ENCODE measurements at places on chromosomes 5 and 9. TPM values are rescaled to one million over a fixed set of nuclear protein-coding genes. Genes with fewer than 3 reads are reported as not detected.

- no peak for DNase-seq
These were observed 321.9 kb upstream of the ACTBL2 start for GRCh38 chr5:57804505-57804904.

DNA sequence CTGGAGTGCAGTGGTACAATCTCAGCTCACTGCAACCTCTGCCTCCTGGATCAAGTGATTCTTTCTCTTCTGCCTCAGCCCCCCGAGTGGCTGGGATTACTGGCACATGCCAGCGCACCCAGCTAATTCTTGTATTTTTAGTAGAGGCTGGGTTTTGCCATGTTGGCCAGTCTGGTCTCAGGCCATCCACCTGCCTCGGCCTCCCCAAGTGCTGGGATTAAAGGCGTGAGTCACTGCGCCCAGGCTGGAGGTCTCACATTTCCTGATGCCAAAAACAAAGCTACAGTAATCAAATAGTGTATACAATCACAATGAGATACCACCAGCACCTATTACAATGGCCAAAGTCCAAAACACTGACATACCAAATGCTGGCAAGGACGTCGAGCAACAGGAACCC lies 51.1 kb downstream of the TTLL11 start:
- DNase-seq, result no peak

DNA sequence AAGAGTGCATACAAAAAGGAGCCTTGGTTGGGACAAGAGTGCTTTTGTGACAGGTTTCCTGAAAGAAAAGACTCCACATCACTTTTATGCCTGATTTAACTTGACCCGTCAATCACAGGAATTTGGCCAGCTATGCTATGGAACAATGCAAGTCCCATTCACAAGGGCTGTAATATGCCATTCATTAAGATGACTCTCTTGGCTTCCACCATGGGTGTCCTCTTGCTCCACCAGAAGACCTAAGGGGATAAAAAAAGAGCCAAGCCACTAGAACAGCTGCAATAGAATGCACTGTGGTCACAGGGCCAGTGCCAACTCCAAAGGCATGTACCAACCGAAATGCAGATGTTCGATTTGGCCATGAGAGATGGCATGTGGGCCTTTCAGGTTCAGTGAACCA lies 480.1 kb upstream of the MPDZ start:
- no peak for DNase-seq

DNA sequence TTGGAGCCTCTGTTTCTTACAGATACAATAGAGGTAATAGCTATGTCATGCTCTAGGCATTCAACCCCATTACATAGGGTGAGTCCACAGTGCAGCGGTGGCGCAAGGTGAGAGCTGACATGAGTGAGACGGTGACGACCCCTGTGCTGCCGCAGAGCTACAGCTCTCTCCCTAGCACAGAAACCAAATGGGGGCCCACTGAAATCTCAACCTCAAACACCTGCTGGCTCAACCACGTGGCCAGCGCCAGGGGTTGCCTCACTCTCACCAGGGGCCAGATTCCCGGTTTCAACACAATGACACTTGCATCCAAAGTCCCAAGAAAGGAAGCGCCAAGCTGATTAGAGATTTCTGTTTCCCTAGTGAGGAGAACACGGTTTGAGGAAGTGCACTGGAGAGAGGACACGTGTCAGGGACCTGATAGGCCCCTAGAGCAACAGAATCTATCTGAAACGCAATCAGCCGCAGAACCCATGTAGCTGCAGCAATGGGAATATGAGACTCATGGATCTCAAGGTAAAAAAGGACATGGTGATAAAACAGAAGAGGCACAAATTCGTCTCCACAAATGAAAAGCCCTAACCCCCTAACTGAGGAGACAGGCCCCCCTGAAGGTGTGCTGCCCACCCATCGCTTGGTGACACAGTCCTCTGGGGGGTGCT lies 114.3 kb downstream of the CRB2 start:
- no peak for DNase-seq

DNA sequence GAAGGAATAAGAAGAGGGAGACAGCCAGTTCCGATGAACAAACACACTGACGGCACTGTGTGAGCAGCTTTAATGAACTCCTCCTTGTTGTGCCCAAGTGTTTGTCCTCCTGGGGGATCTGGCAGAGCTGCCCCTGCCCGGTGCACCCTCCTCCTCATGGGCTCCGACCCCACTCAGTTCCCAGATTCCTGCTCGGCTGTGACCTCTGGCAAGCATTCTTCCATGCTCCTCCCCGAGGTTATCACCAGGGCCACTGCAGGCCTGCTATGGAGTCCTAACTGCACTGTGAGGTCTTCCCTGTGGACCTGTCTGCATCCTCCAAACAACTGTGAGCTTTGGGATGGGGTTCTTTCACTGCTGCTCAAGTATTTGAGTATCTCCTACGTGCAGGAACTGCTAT lies 142.2 kb downstream of the DCP2 start:
- no peak for DNase-seq

- no peak for DNase-seq
These were observed 73.7 kb downstream of the VPS13A start for GRCh38 chr9:77251050-77251449.

DNA sequence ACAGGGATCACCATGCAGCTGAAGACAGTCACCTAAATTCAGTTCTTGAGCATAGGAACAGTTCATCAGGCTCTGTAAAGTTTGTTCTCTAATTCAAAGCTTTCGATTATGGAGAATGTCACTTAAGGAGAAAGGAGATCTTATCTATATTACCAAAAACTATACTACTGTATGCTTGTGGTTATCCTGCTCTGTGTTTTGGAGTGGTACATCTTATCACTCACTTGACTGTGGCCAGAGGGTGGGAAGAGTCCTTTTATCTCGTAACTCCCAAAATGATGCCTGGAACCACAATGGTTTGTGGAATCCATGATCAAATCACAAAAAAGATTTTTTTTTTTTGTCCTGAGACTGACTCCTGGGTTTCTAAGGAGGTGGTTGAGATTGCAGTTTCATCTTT lies 230.7 kb downstream of the COMMD10 start:
- DNase-seq, result no peak

DNA sequence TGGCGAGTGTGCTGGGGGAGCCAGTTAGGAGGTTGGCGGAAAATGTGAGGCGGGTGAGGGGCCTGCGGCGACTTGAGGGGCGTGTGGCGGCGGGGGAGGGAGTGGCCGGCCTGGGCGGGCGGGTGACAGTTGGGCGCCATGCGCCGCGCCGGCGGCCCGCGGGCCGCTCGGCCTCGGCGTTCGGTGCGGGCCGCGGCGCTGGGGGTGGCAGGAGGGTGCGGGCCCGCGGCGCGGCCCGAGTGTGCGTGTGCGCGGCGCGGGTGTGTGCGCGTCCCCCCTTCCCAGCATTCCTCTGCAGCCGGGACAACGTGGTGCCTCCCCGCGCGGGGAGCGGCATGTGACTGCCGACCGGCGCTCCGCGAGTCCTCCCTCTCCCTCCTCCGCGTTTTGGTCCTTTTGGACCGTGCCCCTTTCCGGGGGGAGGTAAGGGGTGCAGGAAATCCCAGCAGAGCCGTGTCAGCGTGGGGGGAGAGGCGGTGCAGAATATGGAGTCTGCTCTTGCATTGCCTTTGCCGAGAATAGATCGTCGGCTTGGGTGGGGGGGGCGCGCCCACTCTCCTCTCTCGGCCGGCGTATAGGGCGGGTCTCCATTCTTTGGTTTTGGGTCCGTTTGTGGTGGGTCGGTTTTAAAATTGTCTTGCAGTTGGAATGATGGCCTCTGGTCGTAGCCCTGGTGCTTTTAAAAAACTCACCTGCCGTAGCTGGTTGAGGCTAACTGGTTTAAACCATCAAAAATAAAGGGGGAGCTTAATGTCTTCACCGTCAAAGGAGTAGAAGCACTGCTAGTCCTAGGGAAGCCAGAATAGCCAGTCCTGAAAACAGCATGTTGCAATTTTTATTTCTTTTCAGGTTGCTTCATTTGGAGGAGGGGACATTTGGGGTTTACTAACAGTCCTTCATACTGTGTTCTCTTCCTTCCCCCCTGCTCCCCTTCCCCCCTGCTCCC lies 2.0 kb downstream of the LARP1 start:
- no peak for DNase-seq

- DNase-seq, result no peak
These were observed 162.3 kb upstream of the PPP2R2B start for GRCh38 chr5:147040856-147041255.

DNA sequence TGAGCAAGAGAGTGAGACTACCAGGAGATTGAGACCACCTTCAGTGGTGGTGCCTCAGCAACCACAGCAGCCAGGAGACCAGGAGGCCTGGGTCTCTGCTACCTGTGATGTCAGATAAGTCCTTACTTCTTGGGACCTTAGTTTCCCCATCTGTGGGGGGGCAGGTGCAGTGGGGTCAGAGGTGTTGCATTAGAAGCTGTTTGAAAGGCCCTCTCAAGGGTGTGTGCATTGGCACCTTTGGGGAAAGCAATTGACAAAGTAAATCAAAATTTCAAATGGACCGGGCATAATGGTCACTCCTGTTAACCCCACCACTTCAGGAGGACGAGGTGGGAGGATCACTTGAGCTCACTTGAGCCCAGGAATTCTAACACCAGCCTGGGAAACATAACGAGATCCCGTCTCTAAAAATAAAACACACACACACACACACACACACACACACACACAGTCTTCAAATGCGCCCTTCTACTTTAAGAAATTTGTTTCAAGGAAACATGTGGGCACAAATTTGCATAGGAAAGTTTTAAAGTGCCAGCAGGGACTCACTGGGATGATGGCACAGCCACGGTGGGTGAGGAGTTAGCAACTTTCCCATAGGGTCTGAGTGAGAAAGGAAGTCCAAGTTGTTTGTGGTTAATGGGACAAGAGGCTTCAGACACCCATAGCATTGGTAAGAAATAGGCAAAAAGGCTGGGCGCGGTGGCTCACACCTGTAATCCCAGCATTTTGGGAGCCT lies 1.3 kb upstream of the AK1 start:
- DNase-seq, result no peak

DNA sequence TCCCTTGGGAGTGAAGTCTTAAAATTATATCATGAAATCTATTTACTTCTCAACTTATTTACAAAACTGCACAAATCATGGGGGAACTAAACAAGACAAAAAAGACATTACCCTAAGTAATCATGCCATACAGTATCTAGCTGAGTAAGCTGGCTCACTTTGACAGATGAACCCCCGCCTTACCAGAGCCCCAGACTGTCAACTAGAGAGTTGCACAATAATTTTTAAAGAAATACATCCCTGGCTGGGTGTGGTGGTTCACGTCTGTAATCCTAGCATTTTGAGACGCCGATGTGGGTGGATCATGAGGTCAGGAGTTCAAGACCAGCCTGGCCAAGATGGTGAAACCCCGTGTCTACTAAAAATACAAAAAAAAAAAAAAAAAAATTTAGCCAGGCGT lies 62.3 kb downstream of the LPAR1 start:
- DNase-seq, result no peak

- no peak for DNase-seq
These were observed 90.6 kb downstream of the PTCD2 start for GRCh38 chr5:72410688-72411295.

- DNase-seq, result no peak
These were observed 38.7 kb downstream of the AGXT2 start for GRCh38 chr5:35009019-35009418.

DNA sequence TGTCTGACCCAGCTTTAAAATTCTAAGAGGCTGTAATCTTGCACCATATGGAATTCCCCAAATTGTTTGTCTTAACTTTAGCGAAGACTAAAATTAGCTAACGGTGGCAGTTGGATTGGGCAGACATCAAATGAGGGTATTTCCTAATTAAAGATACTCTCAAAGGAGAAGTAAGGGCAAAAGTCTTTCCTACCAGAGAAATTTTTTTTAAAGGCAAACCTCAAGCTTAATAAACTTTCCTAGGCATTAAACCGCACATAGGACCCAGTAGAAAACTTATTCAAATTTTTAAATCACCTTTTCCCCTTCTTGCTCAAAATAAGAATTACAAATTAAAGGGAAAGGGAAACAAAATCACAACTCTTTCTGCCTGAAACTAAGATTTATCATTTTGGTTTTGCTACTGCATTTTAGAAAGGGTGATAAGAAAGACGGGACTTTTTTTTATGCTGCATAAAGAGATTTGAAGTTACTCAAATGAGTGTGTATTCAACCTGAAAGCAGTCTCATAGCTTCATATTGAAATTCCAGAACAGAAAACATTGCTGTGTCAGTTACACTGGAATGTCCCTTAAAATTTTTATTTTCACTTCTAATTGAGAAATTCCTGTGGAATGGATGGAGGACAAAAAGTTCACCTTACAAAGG lies 189.1 kb upstream of the PTGER4 start:
- DNase-seq, result no peak

DNA sequence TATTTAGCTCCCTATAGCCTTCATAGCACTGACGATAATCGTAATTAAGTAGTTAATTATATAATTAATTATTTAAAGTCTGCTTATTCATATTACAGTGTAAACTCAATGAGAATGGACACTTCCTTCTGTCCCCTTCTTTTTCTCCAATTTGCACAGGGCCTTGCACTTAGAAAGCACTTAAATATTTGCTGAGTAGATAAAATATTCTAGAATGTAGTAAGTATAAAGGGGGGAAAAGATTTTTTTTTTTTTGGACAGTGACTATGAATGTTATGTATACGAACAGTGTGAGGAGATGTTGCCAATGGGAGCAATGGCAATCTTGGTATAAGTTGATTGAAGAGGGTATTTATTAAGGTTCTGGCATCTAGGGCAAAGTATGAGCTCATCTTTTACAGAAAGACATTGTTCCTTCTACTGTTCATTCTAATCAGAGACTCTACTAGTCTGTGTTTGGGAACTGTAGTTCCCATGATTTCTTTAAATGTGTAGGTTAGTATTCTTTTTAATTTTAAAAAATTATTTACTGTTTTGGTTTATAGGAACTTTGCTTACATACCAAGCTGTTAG lies 49.4 kb downstream of the YTHDC2 start:
- DNase-seq, result no peak

- DNase-seq, result no peak
These were observed 5.6 kb upstream of the NR5A1 start for GRCh38 chr9:124512806-124513204.

DNA sequence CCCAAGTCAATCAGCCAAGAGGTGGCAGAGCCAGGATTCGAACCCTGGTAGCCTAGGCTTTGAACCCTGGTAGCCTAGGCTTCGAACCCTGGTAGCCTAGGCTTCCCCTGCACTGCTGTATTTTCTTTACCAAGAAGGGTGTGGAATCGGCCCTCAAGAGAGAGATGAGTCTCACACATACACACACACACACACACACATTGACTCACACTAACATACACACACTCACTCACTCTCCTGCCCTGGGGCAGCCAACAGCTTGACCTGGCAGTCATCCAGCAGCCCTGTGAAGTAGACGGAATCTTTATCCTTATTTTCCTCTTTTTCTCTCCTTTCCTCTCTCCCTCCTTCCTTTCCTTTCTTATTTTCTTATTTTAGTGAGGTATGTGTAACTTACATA lies 55.4 kb upstream of the RPL26L1 start:
- DNase-seq, result no peak

- no peak for DNase-seq
These were observed 146.4 kb upstream of the TAS2R1 start for GRCh38 chr5:9776525-9776924.

SOHLH1 gene
- total RNA-seq, result not detected

PKD2L2 gene
- total RNA-seq, result not detected

AQP7 gene
- total RNA-seq, result not detected

ORM2 gene
- not detected for total RNA-seq

PSAT1 gene
- 22.7 TPM for total RNA-seq

Data from glomerular endothelial cell (primary cell).